ENCODE measurements at places on chromosomes 2 and 18.

DNA sequence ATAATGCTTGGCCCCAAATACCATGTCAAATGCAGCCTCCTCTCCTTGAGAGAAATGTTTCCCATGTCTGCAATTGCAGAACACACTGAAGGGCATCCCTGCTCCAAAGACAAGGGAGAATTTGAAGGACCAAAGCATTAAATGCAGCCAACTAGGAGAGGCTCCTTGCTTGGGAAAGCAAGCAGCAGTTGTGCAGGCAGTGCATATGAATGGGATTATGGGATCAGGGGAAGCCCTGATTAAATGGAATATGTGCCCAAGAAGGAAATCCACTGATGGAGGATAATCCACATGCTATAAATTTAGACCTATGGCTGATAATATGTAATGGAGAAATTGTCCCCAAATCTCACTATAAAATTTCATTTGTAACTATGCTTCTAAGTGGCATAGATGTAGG lies 116.1 kb downstream of the NCKAP5 start:
- no peak for DNase-seq

- no peak for DNase-seq
These were observed 13.7 kb downstream of the CHST10 start for GRCh38 chr2:100403722-100404121.

DNA sequence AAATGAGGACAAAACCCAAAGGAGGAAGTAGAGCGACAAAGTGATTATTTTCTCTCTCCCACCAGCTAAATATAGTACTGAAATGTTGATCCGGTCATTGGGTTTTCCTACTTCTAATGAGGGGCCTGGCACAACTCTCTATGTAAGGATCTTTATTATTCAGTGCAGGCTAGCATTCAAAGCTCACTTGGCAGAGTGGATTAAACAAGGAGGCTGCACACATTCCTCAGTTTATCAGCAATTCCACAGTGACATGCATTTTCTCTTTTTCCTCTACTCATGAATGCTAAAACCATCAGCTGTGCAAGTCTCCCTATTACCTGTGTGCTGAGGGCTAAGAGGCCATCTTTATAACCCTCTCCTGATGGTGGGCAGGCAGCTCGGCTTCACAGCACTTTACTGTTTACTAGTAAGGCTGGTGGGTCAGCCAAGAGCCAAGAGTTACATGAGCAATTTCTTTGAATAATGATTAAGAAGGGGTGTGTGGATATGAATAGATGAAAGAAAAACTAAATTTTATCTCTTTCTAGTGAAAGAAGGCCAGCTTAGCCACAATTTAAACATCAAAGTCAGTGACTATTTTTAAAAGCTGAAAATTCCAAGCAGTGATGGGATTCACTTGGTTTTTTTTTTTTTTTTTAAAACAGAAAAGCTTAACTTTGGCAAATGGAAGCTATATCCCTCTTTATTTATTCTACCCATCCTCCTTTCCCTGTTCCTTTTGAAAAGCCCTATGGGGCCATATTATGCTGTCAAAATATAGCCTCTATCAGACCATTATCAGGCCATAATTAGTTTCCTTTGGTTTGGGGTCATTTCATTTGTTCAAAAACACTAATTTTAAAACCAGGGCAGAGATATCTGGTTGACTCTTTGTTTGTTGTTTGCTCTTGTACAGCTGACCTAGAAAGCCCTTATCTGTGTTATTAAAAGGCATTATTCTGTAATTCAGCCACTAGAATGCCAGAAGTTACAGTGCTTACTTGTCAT lies 111.0 kb downstream of the RBM43 start:
- DNase-seq, result no peak

DNA sequence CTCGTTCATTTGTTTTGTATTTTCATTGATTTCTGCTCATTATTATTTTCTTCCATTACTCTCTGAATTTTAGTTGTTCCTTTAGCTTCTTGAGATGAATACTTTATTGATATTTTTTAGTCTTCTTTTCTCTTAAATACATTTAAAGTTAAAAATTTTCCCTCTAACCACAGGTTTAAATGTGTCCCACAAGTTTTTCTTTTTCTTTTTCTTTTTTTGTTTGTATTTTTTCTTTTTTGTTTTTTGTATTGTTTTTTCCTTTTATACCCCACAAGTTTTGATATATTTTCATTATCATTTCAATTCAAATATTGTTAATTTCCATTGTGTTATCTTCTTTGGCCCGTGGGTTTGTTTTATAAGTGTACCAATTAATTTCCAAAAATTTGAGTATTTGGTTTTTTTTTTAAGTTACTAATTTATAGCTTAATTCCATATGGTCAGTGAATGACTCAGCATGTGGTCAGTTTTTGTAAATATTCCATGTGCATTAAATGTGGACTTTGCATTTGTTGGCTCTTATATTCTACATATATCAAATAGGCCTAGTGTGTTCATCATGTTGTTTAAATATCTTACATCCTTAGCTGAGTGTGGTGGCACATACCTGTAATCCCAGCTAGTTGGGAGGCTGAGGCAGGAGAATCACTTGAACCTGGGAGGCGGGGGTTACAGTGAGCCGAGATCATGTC lies 16.2 kb downstream of the CENPO start:
- DNase-seq, result no peak

DNA sequence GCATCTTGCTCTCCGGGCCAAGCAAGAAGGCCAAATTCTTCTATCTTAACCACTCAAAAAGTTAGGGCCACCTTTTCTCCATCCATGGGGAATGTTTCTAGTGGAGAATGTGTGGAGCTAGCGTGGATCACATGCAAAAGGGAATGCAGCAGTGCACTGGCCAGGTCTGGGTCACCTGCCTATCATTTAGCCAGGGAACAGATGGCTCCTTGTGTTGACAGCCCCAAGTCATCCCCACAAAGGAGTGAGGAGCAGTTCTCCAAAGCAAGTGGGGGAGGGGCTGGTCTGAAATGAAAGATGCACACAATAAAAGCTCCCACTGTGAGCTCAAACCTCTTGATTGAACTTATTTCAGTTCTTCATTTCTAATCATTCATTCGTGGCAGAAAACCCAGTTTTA lies 19.1 kb downstream of the EPB41L3 start:
- DNase-seq, result no peak
